ENCODE measurements at places on chromosomes 7 and 10. TPM values are rescaled to one million over a fixed set of nuclear protein-coding genes. Genes with fewer than 3 reads are reported as not detected.
A peak's percentile ranks its signal among the peaks of the same experiment; 100 is the strongest.

Gene OGDHL
- 0.86 TPM for total RNA-seq

DNA sequence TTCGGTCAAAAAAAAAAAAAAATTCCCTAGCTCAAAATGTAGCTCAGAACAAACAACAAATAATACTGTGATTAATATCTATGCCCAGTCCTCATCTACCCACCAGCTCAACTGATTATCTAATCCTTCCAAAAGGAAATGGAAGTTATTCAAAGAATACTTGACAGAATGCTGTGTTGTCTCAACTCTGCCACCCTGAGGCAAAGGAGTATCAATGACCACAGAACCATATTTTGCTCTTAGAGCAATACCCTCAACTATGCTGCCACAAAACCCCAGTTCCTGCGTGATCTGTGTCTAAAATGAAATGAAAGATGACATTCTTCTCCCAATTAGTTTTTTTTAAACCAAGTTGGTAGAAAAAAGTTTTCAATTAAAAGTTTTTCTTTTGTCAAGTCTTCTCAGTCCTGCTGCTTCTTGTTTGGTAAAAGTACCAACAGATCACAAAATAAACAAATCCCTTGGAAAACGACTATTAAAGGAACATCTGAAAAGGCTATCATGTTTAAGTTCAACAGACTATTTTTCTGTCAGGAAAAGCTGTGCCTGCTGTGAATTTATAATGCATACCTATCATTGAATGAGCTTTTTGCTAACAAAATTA lies 21.6 kb downstream of the RBM28 start:
- no peak overlapping the region for H3K27ac ChIP-seq
- no peak overlapping the region for H3K4me3 ChIP-seq
- peaks cover 87% of the 10 kb centered on the region for H3K36me3 ChIP-seq

DNA sequence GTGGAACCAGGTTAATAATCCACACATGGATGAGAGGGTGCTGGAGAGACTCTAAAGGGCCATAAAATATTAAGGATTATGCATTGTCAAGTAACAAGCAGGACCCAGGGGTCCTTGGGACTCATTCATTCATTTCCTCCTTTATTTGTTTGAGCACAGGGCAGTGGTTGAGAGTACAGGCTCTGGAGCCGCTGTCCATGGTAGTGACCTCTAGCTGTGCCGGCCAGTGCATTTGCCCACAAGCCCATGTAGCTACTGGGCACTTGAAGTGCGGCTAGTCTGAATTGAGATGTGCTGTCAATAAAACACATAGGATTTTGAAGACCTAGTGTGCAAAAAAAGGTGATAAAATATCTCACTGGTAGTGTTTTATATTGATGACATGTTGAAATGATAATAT lies 137.6 kb downstream of the C10orf105 start:
- no peak overlapping the region for H3K4me3 ChIP-seq
- DNase-seq: no peak
- no peaks in the 10 kb centered on the region for H3K27me3 ChIP-seq
- H3K36me3 ChIP-seq: no peaks in the 10 kb centered on the region

DNA sequence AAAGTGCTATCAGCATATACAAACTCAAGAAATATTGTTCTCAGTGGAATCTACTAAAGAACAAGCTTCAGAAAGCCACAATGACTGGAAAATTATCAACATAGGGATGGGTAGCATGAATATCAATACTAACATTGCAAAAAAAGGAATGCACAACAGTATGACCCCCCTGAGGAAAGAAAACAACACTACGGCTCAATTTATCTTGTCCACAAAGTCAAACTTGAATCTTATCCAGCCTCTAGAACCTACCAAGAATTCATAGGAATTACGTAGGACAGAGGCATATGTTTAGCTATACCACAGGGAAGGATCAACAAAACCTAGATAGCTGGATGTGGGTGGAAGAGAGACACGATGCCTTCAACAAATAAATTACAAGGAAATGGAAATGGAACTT lies 54.6 kb downstream of the AGMO start:
- DNase-seq: no peak
- no peak overlapping the region for H3K4me3 ChIP-seq
- no peaks in the 10 kb centered on the region for H3K4me1 ChIP-seq
- H3K27me3 ChIP-seq: no peaks in the 10 kb centered on the region
- no peaks in the 10 kb centered on the region for H3K36me3 ChIP-seq
- H3K27ac ChIP-seq: no peak overlapping the region

DNA sequence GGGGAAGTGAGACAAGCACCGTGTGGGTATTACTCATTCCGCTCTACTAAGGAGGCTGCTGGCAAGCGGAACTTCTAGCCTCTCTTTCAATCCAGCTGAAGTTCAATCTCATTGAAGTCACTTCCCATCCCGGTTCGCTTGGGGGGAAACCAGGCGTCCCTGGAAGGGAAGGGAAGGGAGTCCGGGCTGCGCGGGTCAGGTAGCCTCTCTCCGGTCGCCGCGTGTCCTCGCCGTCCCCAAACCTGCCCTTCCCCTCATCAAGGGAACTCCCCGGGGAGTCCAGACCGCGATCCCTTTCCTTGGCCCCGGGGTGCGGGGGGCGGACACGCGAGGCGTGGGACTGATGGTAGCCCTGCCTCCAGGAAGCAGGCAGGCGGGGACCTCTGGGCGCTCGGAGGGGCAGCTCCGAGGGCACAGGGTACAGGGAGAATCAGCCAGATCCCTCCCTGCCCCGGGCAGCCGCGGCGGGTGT lies 598 bp upstream of the ZEB1 start:
- peak; percentile 92 for DNase-seq
- H3K4me1 ChIP-seq: peaks cover 28% of the 10 kb centered on the region
- H3K27me3 ChIP-seq: no peaks in the 10 kb centered on the region

DNA sequence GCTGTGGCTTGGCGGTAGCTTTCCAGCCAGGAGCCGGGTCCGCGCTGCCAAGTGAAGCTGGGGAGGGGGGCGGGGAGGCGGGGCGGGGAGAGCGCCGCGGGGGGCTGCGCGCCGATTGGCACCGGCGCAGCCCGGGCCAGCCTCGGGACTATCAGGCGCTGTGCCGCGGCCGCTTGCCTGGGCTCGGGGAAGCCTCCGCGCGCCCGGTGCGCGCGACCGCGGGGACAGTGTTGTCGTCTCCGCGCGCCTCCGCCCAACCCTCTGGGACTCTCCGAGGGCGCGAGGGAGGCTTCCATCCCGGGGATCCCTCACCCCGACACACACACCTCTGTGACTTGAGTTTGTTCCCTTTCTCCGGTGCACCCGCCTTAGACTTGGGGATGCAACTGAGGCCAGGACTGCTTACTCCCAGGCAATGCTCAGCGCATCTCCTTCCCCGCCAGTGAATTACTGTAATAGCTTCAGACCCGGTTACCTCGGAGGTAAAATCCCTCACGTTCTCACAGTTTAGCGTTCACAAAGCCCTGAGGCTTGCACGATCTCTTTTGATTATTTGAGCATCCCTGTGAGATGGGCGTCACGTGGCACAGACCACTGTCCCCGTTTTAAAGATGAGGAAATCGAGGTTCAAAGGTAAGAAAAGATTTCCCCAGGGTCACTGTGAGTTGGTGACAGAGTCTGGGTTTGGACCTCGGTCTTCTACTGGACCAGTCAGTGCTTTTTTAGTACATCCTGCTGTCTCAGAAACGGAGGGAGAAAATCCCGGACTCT lies at the start of gene NKX1-2:
Gene NKX1-2 (minus strand): TSS at position 24 of the 771 bp plus-strand sequence. CDS start 92 bp downstream, outside the sequence.
- peaks cover 40% of the 10 kb centered on the region for H3K4me1 ChIP-seq
- H3K4me3 ChIP-seq: peak within 1 kb of the TSS; percentile 32
- H3K27ac ChIP-seq: no peak within 1 kb of the TSS
- peaks cover 92% of the 10 kb centered on the region for H3K27me3 ChIP-seq
- H3K36me3 ChIP-seq: no peaks in the 10 kb centered on the region

- peaks cover 50% of the 10 kb centered on the region for H3K4me1 ChIP-seq
- no peaks in the 10 kb centered on the region for H3K27me3 ChIP-seq
- no peak overlapping the region for H3K4me3 ChIP-seq
- peaks cover 21% of the 10 kb centered on the region for H3K36me3 ChIP-seq
- DNase-seq: no peak
Measured at GRCh38 chr10:69346776-69347175, 68.5 kb downstream of the HK1 start.

DNA sequence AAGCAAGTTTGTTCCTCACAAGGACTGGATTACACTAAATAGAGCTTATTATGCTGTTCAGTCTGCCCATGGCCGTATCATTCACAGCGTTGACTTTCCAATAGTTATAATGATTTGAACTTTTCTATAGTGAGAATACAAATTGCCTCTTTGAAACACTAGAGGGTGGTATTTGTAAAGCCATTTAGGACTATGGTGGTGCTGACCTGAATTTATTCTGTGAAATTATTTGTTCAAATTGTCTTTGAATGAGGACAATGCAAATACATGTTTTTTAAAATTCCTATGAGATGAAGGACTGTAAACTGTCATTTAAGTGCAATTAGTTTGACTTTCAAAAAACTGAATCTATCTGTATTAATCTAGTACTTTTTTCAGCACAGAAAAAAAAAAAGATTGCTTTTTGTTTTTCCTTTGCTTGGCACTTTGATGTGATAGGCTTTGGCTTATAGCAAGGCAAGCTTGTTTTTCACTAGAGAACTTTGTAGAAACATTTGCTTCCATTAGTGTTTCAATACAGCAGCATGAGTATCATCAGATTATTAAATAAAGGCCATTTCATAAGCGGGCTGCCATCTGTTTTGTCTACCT lies 122.7 kb upstream of the TMEM229A start:
- no peaks in the 10 kb centered on the region for H3K4me1 ChIP-seq
- no peaks in the 10 kb centered on the region for H3K27me3 ChIP-seq
- DNase-seq: no peak
- H3K4me3 ChIP-seq: no peak overlapping the region

DNA sequence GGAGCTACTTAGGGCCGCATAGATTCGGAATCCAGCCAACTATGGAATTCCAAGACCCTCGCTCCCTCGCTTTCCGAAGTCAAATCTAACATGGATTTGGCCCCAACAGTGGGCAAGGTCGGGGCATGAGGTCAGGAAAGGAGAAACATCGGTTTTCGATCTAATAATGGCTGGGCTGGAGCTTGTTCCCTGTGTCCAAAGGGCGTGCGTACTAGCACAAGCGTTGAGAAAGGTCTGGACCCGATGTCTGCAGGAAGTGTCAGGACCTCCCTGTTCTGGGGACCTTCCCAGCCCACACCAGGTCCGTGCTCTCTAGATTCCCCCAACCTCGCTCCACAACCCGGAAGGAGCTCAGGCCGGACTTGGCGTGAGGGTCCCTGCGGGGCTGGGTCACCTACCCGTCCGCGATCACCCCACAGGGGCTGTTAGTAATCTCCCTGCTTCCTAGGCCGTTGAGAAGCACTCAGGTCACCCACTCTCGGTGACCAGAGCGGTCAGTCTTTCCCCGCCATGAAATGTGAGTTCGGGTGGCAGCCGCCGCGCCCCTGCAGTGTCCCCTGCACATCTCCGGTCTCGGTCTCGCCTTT lies 4.8 kb downstream of the FEZF1 start:
- no peak for DNase-seq
- no peaks in the 10 kb centered on the region for H3K36me3 ChIP-seq
- H3K27me3 ChIP-seq: peaks cover 91% of the 10 kb centered on the region
- peak overlapping the region; percentile 26 for H3K4me3 ChIP-seq
- H3K27ac ChIP-seq: no peak overlapping the region
- H3K4me1 ChIP-seq: peaks cover 33% of the 10 kb centered on the region
